SK-MEL-5 (cell line): ENCODE measurements at places on chromosomes 16 and 17.

- no peak for DNase-seq
Observed at GRCh38 chr17:76501827-76502307, 644 bp upstream of the RHBDF2 start.

DNA sequence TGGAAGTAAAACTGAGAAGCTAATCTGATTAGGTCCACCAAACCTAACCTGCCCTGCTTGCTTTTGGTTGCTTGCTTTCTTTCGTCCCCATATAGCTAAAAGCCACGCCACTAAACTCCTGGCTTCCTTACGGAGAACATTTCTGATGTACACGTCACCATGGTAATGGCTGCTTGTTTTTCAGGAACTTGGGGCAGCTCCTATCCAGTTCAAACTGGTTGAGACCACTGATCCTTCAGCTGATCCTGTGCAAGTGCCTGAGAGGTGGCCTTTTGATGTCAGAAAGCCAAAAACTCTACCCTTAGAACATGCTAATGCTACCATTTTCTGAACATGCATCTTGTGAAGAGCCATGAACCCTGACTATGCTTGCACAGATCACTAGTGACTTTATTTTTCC is 14.4 kb upstream of the DHRS7C start:
- DNase-seq: no peak

DNA sequence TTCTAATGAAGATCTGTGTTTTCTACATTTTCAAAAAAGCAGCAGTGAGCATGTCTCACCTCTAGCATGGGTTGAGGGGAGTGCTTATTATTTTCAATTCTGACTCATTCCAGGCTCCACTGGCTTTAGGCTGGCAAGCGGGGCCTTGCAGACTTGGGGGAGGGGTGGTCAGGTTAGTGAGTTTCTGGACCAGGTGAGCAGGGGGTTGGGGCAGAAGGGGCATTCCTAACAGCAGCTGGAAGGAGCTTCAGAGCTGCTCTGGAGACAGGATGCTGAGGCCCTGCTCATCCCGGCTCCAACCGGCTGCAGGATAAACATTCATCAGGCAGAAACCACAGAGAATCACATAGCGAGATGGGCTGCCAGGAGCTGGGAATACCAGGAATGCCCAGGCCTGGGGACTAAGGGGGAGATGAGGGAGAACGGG is 10.5 kb upstream of the KRT19 start:
- DNase-seq: no peak

DNA sequence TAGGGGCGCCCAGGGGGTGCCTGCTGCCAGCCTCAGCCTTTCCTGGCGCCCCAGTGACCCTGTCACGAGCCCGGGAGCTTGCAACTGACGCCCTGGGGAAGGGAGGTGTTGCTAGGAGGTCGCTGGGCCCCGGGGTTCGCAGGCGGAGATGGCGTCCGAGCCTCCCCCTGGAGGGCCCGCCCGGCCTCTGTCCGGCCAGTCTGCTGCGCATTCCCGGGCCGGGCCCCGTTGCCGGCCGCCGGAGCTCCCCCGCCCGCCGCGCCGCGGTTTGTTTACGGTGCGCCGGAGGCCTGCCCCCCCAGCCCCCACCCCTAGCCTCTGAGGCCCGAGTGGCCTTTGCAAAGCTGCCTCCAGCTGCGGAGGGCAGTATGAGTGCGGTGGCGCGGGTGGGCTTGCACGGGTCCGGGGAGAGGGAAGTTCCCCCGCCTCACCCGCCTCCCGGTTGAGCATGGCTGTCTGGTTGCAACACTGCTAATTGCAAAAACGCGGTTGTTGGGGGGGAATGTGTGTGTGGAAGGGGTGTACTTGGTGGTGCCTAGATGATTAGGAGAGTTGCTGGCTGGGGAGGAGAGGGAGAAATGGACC is 514 bp downstream of the THRA start:
- DNase-seq: no peak
